Endothelial cell of umbilical vein (primary cell): ENCODE measurements at places on chromosomes 4 and X. TPM values are rescaled to one million over a fixed set of nuclear protein-coding genes. Genes with fewer than 3 reads are reported as not detected.
A peak's percentile ranks its signal among the peaks of the same experiment; 100 is the strongest.

DNA sequence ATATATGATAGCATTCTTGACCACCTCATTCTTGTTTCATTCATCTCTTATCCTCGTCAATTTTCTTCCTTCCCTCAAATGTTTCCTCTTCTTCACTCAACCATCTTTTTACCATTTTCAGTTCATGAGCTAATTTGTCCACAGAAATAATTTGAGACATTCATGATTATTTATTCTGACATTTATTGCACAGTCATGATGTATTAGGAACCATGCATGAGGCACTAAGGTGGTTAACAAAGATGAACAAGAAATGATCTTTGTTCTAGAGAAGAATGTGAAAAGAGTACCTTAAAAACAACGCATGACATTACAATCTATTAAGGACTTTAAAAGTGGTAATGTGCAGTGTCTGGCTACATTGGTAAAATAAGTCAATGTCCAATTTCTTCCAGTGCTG is 27.9 kb downstream of the TEC start:
- no peak for DNase-seq

The DBET gene
- not detected in 2 replicates for total RNA-seq

DNA sequence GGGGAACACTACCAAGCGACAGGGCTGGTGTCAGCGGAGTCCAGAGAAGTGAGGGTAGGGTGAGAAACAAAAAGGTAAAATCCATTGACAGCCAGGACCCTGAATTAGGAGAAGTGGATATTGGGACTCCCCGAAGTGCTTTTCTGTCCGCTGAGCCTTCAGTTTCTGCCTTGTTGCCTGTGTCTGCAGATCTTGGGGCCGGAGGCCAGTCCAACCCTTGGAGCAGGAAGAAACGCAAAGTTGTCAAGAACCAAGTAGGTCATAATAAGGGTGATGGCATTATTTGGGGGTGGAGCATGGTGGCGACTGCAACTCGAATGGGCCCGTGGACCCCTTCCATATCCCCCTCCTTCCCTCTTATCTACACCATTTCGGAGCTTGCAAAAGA is 1.0 kb downstream of the ARMCX1 start:
- peak; percentile 23 for DNase-seq

The ETDB gene
- not detected in 2 replicates for total RNA-seq

- no peak for DNase-seq
Observed at GRCh38 chrX:66000628-66001272, 39.1 kb downstream of the VSIG4 start.

DNA sequence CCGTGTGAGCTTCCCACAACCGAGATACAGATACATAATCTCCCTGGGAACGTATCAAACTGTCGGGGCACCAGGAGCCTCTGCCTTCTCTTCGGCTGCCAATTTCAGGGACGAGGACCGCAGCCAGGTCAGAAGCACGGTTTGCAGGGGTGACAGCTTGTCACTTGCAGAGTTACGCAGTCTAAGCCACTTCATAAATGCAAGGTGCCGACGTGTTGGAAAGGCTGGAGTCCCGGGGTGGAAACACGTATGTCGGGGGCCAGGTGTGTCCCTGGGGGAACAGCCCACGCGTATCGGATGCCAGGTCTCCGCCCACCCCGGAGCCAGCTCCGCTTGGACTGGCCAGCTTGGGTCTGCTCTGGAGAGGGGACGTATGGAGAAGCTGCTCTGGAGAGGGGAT is 76.3 kb upstream of the SHOX start:
- DNase-seq, result no peak

DNA sequence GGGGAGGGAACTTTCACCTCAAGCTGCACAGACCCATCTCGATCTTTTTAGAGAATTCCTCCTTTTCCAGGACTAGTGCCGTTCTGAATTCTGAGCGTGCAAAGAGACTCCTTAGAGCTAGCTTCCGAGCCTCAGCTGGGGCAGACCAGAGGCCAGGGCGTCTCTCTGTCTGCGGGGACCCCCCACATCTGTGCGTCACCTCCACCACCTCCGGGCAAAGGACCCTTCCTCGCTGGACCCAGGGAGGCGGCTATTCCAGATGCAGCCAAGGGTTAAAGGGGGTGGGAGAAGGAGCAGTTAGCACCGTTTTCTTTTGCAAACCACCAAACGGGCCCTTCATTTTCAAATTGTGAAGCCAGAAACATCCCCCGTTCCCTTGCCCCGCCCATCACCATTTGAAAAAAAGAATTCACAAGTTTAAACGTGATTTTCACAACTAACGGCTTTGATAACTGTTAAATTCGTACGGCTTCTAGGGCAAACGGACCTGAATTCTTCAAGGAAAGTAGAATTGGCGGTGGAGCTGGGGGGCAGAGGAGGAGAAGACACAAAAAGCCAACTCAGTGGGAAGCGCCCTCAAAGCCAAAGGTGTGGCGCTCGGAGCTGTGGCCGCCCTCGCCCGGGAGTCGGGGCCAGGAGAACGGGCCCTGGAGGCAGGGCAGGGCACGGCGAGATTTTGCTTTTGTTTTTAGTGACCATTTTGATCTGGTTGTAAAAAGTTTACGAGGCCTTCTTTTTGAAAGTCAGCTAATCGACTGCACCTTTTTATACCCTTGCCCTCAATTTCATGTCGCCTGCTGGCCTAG is 3.3 kb upstream of the PDGFRA start:
- DNase-seq, result no peak

The RFC1 gene
- total RNA-seq, result 56.2 and 57.1 TPM in 2 replicates

- DNase-seq, result no peak
Observed at GRCh38 chr4:41551536-41551935, 13.6 kb downstream of the LIMCH1 start.

The FAAH2 gene
- 0.15 and 0.28 TPM in 2 replicates for total RNA-seq

The OTC gene
- total RNA-seq, result not detected in 2 replicates

The AREG gene
- 0.46 and 0.55 TPM in 2 replicates for total RNA-seq
